ENCODE measurements at places on chromosomes 2 and 18.

DNA sequence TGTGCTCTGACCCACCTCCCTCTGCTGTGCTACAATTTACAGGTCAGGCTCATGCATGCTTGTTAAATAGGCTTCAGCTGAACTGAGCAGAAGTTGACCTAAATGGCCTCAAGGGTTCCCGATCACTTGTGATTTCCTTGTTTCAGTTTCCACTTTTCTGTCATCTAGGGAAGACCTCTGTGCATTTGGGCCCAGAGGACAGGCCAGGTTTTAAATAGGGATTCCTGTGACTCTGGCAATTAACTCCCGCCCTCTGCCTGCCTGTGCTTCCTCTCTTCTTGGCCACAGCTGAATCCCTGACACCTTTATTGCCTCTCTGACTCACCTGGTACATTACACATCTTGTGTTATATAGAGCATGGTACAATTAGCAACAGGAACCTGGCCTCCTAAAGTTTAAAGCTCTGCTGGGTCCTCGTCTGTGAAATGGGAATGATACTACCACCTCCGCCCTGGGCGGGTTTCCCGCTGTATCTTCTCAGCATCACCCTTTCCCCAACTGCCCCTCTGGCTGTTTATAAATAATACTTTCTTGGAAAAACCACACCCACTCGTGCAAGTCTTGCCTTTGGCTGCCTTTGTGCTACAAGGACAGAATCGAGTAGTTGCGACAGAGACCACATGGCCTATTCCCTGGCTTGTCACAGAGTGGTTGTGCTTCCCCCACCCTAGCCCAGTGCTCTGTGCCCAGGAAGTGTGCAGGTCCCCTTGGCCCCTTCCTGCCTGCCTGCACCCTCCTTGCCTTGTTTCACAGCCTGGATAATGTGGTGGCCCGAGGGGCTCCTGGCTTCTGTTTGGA is 7.9 kb downstream of the CABLES1 start:
- no peak for DNase-seq

- DNase-seq, result no peak
Observed at GRCh38 chr2:201891676-201892075, 85.3 kb downstream of the CDK15 start.

- DNase-seq, result no peak
Observed at GRCh38 chr2:3482363-3482821, 36.9 kb downstream of the ADI1 start.

DNA sequence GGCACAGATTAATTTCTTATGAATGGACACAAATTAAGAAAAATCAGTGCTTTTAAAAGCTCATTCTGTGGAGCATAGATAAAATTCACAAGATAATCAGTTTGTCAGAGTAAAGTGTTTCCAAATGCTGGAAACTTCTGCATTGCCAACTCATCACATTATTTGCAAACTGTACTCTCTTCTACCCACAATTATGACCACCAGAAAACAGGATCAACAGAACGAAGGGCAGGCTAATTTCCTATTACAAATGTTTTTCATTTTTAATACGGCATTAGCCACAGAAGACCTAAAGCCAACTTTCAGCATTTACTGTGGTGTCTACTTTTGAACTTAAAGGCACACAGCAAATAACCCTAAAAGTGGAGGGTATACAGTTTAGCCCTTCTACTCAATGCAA is 6.0 kb downstream of the IRS1 start:
- no peak for DNase-seq

GRCh38 chr2:10846110-10846861 is 33.7 kb upstream of the PDIA6 start:
- DNase-seq, result no peak

- no peak for DNase-seq
Observed at GRCh38 chr2:224217962-224218347, 178.9 kb upstream of the SERPINE2 start.
